ENCODE measurements at places on chromosomes 2 and 18.
A peak's percentile ranks its signal among the peaks of the same experiment; 100 is the strongest.

DNA sequence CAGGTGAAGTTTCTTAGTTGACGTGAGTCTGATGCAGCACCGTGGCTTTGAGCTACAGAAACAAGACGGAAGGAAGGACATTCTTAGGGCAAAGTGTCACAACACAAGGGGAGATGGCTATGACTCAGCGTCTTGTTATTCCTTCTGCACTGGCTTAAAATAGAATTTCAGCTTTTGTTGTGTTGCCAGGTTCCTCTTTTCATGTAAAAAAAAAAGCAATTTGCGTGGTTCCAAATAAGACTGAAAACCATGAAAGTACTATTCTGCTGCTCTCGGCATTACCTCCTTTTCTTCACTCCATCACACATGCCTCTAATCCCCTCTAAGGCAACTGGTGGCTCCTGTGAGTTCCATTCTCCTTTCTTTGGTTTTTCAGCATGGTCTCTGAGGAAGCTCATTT lies 150.1 kb downstream of the ANTXR1 start:
- DNase-seq = no peak

- DNase-seq = peak; percentile 45
Measured at GRCh38 chr2:28377984-28378678, 14.5 kb upstream of the FOSL2 start.

GRCh38 chr18:79912994-79913831 lies 38.2 kb downstream of the SLC66A2 start:
- DNase-seq = no peak

GRCh38 chr2:207202645-207203044 lies 36.9 kb upstream of the KLF7 start:
- no peak for DNase-seq

- DNase-seq = peak; percentile 50
Measured at GRCh38 chr18:39825485-39826150, 2129.4 kb upstream of the PIK3C3 start.

DNA sequence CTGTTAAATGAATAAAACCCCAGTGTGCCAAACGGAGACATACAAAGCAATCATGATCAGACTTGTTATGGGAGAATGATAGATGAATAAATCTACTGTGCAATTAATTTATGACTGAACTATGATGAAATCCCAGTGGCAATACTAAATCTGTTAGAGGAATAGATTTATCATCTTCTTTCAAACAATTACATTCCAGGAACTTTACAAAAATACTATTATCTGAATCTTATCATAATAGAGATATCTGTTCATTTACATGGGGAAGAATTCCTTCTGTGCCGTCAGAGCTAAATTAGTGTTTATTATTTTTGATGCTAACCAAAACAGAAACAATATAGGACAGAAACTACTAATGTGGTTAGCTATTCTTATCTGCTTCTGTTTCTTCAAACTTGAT lies 208.5 kb downstream of the CAMKMT start:
- no peak for DNase-seq

GRCh38 chr2:230358305-230358704 lies 31.3 kb downstream of the SP140L start:
- no peak for DNase-seq

DNA sequence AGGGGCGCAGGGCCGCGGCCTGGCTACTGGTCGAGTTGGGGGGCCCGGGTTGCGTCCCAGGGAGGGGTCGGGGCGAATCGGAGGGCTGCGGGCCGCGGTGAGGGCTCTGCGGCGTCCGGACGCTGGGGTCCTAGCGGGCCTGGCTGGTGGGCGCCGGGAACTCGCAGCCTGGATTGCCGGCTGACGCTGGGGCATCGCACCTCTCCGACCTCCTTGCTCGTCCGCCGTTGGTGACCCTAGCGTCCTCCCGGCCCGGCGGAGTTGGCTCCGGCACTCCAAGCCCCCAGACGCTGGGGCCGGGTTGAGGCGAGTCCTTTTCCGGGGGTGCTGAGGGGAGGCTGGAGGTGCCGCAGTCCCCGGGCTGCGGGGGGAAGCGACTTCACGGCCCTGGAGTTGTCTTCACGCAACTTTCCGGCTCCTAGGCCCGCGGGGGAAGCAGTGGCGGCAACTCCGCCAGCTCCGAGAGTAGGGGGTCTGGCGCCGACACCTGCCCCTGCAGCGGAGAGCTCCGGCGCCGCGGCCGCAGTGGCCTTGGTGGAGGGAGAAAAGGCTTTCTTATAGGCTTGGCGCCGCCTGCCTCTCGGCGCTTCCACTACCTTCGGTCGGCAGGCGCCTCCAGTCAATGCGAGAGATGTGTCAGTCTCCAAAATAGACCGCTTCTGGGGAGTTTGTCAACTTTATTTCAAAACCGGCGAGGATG lies 70.3 kb downstream of the HAUS1 start:
- DNase-seq = peak; percentile 3

DNA sequence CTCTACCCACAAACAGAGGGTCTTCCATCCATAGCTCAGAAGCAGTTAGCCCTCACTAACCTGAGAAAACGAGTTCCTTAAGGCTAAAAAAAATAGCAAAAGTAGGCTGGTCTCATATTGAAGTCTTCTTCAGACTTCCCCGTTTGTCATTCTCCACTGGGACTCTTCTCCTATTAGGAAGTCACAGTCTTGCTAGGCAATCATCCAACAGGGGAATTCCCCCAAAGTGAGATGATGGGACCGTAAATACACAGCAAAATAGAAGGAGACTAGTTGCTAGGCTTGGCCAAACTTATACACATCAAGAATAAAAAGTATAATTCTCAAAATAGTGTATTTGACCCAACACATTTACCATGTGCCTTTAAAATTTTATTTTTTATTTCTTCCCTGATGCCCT lies 34.3 kb downstream of the COL6A3 start:
- DNase-seq = no peak

DNA sequence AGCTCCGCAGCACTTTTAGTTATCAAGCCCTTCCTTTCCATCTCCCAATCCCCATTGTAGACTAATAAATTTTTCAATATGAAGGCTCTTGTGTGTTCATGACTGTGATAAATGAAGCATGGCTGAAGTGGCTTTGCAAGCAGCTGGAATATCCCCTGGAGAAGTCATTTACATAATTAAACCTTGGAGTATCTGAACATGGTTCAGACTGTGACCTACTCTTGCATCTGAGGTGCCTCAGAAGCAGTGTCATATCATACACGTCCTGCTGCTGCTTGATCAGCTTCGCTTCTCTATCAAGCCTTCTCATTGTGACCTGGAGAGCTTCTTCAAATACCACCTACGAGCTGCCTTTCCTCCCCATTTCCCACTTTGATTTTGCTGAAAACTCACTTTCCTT lies 48.4 kb upstream of the ZNF397 start:
- DNase-seq = no peak

DNA sequence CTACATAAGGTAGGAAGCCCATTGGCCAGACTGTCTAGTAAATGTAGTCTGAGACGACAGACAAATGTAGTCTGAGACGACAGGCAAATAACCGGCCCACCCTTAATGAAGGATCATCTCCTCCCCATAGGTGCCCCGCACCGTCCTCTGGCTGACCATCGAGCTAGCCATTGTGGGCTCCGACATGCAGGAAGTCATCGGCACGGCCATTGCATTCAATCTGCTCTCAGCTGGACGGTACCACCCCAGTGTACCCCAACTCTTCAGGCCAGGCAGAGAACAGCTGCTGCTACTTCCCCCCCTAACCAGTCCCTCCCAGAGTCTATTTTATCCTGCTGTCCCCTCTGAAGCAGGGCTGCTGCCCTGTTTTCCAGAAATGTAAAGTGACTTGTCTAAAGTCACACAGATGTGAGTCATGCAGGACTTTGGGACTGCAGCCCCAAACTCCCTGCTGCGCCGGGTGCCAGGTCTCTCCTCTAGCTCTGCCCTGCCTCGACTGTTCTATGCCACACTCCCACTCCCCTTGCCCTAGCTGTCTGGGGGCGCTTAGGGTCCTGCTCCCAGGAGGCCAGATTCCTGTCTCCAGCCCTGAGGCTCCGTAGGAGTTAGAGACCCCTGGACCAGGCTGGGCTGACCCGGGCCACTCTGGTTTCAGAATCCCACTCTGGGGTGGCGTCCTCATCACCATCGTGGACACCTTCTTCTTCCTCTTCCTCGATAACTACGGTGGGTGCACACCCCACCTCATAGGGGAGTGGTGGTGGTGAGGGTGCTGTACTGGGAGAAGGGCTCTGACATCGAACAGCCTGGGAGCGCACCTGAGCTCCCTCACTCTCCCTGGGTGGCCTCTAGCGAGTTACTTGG lies 4.7 kb downstream of the SLC11A1 start:
- no peak for DNase-seq

Measured in NCI-H2081 (cell line).